ENCODE measurements at places on chromosomes 7 and 10.

DNA sequence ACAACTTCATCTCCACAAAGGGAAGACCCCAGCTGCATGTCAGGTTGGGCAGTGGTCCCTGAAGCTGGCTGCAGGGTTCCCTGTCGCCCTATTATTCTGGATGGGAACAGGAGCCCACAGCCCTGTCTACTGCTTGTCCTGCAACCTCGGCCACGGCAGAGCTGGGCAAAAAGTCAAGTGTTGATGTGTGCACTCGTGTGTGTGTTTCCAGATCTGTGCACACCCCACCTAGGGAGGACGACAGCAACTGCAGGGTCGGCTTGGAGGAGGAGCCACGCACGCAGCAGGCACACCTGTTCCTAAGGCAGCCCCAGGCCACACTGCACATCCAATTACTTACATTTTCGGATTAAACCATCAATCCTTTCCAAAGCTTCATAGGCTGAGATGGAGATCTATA is 23.6 kb downstream of the PITRM1 start:
- DNase-seq: no peak

- DNase-seq: no peak
Observed at GRCh38 chr7:44695756-44696155, 52.9 kb upstream of the ZMIZ2 start.

- no peak for DNase-seq
Observed at GRCh38 chr10:28587970-28588290, 55.0 kb downstream of the WAC start.

DNA sequence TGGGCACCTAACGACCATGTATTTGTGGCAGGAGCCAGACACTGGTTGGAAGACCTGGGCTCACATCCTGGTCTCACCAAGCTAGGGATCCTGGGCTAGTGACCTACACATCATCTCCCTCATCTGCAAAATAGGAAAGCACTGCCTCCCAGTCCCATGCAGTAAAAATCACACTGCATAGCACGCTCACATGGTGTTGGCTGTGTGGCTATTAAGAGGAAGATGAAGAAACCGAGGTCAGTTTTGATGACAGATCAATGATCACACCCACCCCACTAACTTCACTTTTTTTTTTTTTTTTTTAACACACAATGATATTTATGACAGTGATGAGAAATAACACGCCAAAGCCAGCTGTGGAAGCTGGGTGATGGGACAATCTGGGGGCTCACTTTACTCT is 146.5 kb downstream of the RNF216 start:
- DNase-seq: no peak

DNA sequence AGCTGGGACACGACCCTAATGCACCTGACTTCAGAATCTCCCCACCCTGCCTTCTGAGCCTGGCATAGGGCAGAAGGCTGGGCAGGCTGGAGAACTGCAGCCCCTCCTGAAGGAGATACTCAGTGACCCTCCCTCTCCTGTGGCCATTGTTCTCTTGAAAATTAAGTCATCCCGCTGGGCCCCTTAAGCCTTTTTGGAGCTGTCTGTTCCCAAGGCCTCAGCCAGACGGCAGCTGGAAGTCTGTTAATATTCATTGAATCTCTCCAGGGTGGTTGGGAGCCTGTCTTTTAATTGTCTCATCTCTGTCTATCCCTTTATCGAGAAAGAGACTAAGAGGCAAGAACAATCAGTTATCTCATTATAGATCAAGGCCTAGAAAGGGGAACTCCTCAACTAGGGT is 118.1 kb upstream of the PCBD1 start:
- DNase-seq: no peak

- DNase-seq: no peak
Observed at GRCh38 chr10:126350216-126350992, 37.9 kb downstream of the ADAM12 start.

All from NCI-H1092 treated with DMSO at 0.1 percent for 48 hours (cell line).